Stimulated activated memory B cell treated with anti-CD40 and anti-IgM and Interleukin-4, amounts not matched to agents 10 μg/mL and 1 μg/mL and 100 μg/mL, for 72 hours (primary cell): ENCODE measurements at places on chromosomes 7 and 10.
A peak's percentile ranks its signal among the peaks of the same experiment; 100 is the strongest.

DNA sequence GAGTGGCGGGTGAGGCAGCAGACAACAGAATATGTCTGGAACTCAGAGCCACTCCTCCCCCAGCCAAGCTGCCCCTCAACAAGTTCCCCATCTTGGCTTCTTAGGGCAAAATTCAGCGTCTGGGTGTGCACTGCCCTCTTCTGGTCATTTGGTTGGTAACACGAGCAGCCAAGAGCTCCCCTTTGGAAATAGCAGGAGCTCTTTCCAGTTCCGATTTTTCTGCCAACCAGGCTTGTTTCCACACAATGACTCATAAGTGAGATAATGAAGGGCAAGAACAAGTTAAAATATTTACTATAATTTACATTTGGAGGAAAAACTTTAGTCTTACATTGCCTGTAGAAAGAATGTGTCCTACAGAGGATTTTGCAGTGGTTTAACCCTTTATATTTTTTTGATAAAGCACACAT lies 70.5 kb downstream of the ADCYAP1R1 start:
- peak; percentile 54 for ATAC-seq

GRCh38 chr7:124191030-124191429 lies 158.2 kb upstream of the TMEM229A start:
- no peak for ATAC-seq

- no peak for ATAC-seq
Observed at GRCh38 chr10:104098358-104098925, 12.8 kb upstream of the COL17A1 start.

DNA sequence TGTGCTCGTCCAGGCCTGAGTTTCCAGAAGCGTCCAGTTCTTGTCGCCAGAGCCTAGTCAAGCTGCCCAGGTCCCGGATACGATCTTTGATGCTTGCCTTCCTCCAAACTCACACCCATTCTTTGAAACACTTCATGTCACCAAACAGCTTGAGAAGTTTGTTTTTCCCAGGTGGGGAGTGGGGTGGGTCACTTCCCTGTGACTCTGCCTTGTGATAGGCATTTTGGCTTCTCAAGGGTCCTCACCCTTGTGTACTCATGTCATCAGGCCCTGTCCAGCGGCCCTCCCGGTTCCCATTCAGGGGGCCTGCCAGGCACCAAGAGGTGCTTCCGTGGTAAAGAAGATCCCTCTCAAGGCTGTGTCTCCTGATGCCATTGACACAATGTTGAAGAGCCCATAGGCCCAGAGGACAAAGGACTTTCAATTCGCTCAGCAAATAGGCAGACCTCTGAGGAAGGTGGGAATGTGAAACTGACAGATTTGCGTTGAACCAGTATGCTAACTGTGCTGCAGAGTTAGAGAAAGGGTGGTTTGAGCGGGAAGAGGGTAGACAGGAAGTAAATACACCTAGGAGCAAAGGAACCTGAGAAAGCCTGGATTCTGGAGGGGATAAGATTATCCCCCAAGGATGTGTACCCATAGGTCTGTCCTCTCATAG lies 24.7 kb upstream of the SFTPA1 start:
- no peak for ATAC-seq

DNA sequence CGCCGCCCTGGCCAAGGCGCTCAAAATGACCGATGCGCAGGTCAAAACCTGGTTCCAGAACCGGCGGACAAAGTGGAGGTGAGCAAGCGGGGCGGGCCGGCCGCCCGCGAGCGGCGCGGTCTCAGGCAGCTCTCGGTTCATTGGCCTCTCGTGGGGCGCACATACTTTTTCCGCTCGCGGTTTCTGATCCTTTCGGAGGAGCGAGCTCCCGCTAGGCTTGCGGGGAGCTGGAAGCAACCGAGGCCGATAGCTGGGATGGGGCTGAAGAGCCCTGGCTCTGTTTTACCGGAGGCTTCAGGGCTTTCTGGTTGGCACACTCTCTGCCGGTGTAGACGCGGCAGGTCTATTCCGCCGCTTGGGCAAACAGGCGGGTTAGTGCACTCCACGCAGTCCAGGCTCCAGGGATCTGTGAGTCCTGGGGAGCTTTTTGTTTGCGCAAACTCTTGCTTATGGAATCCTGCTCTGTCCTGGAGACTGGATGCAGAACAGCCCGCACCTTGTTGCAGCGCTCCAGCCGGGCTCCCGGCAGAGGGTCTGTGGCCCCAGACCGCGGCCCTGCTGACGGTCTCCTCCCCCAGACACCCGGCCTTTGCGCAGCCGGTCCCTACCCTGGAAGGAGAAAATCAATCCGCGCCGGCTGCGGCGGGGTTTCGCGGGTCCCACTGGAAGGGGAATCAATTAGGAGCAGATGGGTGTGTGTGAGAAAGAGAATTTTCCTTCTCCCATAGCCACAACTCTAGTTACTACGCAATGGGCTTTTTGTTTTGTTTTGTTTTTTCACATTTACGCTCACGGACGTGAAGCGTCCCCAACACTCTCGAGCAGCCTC lies 3.4 kb downstream of the TLX1 start:
- no peak for ATAC-seq

- no peak for ATAC-seq
Observed at GRCh38 chr7:80858141-80858903, 60.5 kb downstream of the SEMA3C start.

DNA sequence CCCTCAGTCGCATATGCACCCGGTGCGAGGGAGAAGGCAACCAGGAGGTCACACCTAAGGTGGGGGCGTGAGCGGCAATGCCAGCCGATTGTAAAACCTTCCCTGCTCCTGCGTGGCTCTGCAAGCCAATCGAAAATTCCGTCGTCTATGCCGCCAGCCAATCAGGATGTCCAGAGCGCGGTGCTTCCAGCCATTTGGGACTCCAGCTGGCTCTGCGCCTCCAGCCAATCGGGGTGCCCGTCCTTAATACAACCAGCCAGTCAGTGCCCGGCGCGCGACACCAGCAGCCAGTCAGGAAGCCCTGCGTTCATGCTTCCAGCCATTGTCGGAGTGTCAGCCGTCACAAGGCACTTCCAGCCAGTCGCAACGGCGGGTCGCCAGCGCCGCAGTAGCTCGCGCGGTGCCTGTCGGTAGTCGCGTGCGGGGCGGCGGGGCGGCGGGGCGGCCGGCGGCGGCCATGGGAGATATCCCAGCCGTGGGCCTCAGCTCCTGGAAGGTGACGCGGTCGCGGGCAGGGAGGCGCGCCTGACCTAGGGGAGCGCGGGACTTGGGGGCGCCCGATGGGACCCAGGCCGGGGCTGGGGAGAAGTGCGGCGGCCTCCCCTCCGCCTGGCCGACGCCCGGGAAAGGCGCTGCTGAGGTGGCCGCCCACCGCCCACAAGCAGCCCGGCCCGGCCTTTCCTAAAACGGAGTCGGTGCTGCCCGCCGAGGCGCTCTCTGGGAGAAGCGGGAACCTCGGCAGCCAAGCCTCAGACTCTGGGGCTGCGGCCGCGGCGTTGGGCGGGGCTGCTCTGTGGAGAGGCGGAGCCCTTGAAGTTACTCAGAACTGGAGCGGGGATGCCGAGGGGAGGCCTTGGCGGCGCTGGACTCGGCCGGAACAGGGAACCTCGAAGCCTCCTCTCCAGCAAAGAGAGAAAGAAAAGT lies at the start of gene AKR1E2:
AKR1E2 (plus strand) TSS at position 340 of the 924 bp plus-strand sequence; CDS start at position 458, 118 bp downstream.
- peak; percentile 63 for ATAC-seq
